GM23338 (cell line): ENCODE measurements at places on chromosomes 5 and 9.

GRCh38 chr5:100877274-100877673 is 25.8 kb downstream of the ST8SIA4 start:
- H3K4me1 ChIP-seq = peaks cover 6% of the 10 kb centered on the region; the same call in 1 of the 2 replicates
- DNase-seq = no peak
- H3K27ac ChIP-seq = no peak overlapping the region
- H3K27me3 ChIP-seq = no peaks in the 10 kb centered on the region

DNA sequence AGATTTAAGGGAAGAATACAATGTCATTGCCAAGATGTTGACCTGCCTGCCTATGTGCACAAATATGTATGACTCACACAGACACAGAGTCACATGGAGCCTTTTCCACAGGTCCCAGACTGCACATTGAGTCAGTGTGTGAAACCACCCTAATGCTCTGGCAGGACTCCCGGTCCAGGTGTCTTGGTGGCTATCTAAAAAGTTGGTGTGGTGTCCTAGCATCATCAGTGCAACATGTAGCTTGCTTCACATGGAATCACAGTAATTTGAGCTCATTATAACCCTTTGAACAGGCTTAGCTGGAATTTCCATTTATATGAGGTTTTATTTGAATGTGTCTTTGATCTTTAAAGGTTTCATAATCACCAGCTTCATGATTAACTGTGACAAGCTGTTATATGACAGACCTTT is 10.7 kb downstream of the IFNA5 start:
- no peak overlapping the region for H3K4me3 ChIP-seq
- DNase-seq = no peak
- H3K36me3 ChIP-seq = no peaks in the 10 kb centered on the region
- H3K4me1 ChIP-seq = no peaks in the 10 kb centered on the region

GRCh38 chr5:33401482-33402390 is 39.0 kb upstream of the TARS1 start:
- no peak for DNase-seq
- no peaks in the 10 kb centered on the region for H3K4me1 ChIP-seq

GRCh38 chr9:88801214-88801796 is 190.0 kb upstream of the S1PR3 start:
- DNase-seq = no peak
- H3K36me3 ChIP-seq = no peaks in the 10 kb centered on the region
- H3K4me3 ChIP-seq = no peak overlapping the region
- H3K27me3 ChIP-seq = no peaks in the 10 kb centered on the region

GRCh38 chr9:4167728-4168127 is 132.1 kb downstream of the GLIS3 start:
- H3K4me1 ChIP-seq = no peaks in the 10 kb centered on the region
- no peaks in the 10 kb centered on the region for H3K36me3 ChIP-seq
- no peak for DNase-seq
- no peak overlapping the region for H3K4me3 ChIP-seq

DNA sequence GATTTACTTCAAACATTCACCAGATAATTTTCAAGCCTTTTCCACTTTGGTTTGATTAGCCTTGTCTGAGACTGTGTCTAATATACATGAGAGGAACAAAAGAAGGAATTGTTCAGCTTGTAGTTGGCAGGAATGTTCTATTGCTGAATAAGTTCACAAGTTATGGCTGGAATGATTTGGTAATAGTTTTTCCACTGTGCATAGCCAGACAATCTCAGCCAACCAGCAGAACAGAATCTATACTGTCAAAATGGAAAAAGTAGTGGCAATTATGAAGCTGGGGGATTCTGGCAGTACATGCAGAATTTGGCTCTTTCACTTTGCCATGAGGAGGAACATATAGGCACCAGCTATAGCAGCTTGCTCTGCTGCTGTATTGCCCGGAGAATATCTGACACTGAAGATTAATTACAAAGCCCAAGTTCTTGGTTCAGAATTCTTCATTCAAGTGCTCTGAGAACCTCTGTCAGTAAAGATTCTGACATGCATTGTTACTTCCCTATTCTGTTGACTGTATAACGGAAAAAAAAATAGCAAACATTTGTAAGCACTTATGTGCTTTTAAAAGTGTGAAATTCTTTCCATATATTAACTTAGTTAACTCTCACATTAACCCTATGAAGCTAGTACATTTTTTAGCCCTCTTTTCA is 150.6 kb downstream of the PRR16 start:
- no peak overlapping the region for H3K4me3 ChIP-seq
- no peaks in the 10 kb centered on the region for H3K36me3 ChIP-seq
- no peaks in the 10 kb centered on the region for H3K27me3 ChIP-seq
- H3K4me1 ChIP-seq = peaks cover 4% of the 10 kb centered on the region; the same call in 1 of the 2 replicates

DNA sequence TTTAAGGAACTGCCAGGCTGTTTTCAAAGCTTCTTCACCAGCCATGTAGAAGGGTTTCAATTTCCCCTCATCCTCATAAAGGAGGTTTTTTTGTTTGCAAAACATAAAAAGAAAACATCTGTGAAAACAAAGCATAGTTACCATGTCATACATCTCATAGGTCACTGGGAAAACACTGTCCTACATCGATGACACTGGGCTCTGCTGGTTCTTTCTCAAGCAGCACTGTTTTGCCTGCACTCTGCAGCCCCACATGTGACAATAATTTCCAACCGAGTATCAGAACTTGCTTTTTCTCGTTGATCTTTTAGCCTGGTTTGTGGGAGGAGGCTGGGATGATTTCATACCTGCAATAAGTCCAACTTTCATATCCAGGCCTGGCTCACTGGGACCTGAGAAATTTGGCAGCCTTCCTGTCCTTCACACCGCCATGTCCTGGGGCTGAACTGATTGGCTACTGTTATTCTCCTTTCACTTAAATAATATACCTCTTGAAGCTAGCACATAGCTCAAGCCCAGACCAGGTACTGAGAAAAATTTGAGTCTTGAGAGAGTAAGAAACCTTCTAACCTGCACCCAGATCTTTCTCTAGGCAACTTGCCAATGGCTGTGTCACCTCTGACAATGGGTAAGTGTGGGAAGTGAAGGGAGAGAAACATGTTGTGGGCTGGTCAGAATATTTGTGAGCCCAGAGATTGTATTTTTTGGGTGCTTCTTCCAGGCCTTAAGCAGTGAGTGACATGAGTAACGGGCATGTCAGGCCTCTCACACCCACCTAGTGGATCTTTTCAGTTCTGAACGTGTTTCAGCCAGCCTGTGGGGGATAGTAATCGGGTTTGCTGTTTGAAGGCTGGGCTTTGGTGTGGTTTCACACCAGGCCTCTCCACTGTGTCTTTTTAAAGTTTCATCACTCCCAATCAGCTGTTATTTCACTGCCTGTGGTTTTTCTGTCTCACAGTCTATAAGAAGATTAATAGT is 502.8 kb downstream of the NTRK2 start:
- H3K27me3 ChIP-seq = no peaks in the 10 kb centered on the region
- no peaks in the 10 kb centered on the region for H3K36me3 ChIP-seq
- H3K4me3 ChIP-seq = no peak overlapping the region
- no peak for DNase-seq
